ENCODE measurements at places on chromosomes 6 and 20.

GRCh38 chr6:73519926-73520687 is 725 bp downstream of the EEF1A1 start:
- peak; percentile 78 for DNase-seq

- DNase-seq = no peak
Measured at GRCh38 chr6:33521489-33522091, 58.5 kb downstream of the BAK1 start.

DNA sequence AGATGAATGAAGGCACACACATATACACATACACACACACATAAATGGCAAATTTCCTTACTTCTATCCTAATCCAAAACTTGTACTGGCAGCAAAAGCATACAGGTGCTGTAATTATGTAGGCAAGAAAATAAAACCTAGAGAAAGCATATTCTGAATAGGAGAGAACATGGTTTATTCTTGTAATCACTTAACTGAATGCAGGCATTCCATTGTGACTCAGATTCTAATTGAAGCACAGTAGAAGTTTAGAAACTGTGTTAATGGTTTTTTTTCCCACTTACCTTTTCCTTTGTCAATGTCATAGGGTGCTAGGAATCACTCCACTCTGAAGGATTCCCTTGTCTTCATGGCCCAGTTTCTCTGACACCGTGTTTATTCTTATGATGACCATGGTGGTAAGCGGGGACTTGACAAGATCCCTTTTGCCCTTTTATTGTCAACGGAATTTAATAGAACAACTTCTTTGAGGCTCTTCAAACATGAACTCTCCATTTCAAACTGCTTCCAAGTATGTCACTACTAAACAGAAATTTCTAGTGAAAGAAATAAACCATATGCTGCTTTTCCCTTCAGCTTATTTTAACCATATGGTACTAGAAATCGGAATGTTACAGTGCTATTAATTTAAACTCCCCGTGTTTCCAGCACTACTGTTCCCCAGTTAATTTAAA is 164.2 kb downstream of the OGFRL1 start:
- no peak for DNase-seq

GRCh38 chr20:2002365-2002764 is 8.5 kb upstream of the PDYN start:
- no peak for DNase-seq

DNA sequence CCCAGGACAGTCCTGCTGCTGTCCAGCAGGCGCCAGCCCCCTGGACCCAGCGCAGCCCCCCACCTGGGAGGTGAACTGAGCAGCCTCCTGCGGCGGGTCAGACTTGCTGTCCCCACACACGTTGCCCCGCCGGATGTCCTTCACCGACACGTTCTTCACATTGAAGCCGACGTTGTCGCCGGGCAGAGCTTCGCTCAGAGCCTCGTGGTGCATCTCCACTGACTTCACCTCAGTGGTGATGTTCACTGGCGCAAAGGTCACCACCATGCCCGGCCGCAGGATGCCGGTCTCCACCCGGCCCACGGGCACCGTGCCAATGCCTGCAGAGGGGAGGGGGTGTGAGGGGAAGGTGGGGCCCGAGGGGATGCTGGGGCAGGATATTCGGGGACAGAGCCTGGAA is 8.5 kb downstream of the EEF1A2 start:
- no peak for DNase-seq

DNA sequence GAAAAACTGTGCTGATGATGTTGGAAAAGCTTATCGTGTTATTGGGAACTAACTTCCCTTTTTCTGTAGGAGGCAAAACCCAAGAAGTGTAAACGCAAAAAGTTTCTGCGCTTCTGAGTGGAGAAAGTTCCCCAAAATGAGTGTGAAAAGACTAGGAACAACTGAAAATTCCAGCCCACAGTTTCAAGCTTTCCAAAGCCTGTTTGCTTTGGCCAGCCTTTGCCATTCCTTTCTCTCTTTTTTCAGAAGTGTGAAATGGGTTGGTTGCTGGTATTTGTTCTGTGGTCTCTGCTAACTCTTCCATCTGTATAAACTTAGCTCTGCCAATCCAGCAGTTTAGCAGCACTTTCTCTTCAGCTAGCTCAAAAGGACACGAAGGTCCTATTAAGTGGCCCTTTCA is 491.3 kb downstream of the MAFB start:
- peak; percentile 20 for DNase-seq

GRCh38 chr6:45982280-45983036 is 33.2 kb downstream of the CLIC5 start:
- DNase-seq = no peak

GRCh38 chr6:135555550-135555949 is 58.0 kb upstream of the AHI1 start:
- DNase-seq = peak; percentile 84

- DNase-seq = no peak
Measured at GRCh38 chr20:11394145-11394833, 523.4 kb upstream of the BTBD3 start.

DNA sequence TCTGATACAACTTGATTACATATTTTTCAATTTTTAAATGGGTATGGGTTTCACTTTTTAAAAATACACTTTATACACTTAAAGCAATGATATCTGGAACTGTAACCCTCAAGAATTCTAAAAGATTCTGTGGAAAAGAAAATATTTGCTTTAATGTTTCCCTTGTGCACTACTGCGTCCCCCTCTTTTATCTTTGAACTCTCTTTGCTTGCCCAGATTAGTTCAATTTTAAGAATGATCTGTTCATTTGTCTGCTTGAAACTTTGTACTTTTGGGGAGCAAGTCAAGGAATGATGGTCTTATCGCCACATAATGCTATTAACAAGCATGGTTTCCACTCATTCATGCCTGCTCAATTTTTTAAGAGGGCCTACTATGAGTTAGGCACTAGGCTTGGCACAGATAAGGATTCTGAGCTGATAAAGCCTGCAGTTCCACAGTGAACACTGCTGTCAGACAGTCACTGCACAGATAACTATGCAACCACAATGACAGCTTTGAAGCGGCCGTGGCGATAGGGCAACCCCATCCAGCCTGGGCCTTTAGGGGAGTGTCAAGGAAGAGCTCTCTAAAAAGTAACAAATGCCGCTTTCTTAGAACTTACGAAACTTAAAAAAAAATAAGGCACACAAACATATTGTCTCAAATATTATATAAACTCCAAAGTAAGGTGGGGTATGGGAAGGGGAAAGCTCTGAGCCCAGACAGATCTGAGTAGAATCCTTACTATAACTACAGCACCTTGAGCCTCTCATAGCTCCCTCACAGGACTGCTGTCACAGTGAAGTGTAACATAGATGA is 29.7 kb downstream of the FYN start:
- DNase-seq = peak; percentile 54

GRCh38 chr6:150999107-150999506 is 133.6 kb downstream of the MTHFD1L start:
- DNase-seq = no peak

DNA sequence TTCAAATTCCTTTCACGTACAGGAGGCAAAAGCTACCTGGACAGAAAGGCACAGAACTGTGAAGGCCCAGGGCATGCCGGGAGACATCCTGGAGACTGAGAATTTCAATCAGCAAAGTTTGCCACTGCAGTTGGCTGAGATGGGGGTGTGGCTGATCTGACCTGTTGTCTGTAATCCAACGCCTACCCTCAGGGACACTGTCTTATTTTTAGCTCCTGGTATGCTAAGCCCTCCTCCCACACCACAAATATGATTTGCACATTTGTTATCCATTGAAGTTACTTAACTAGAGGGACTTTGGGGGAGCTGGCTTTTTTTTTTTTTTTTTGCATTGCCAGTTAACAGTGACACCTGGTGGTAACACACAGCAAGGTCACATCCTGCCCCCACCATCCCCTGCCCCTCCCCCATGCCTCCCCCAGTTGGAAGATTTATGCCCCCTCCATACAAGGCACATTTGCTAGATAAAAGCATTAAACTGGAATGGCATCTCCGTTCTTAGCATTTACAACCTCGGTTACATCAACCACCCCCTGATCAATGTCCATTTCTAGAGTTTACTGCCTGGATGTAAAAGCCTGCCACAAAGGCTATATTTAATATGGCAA is 40.4 kb downstream of the TTI1 start:
- peak; percentile 89 for DNase-seq

DNA sequence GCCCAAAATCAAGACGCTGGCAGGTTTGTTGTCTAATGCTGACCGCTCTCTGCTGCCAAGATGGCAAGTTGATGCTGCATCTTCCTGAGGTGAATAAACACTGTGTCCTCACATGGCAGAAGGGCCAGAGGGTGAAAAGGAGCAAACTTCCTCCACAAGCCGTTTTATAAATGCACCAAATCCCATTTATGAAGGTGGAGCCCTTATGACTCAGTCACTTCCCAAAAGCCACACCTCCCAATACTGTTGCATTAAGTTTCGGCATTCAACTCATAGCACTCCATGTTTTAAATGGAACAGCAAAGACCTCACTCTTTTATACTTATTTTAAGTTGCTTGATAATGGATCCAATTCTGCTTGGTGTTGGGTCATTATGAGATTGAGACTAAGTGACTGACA is 316.6 kb downstream of the RFPL4B start:
- no peak for DNase-seq
